Activated CD4-positive, alpha-beta T cell treated with anti-CD3 and anti-CD28 coated beads for 1 hour (primary cell): ENCODE measurements at places on chromosomes 7 and 10.

DNA sequence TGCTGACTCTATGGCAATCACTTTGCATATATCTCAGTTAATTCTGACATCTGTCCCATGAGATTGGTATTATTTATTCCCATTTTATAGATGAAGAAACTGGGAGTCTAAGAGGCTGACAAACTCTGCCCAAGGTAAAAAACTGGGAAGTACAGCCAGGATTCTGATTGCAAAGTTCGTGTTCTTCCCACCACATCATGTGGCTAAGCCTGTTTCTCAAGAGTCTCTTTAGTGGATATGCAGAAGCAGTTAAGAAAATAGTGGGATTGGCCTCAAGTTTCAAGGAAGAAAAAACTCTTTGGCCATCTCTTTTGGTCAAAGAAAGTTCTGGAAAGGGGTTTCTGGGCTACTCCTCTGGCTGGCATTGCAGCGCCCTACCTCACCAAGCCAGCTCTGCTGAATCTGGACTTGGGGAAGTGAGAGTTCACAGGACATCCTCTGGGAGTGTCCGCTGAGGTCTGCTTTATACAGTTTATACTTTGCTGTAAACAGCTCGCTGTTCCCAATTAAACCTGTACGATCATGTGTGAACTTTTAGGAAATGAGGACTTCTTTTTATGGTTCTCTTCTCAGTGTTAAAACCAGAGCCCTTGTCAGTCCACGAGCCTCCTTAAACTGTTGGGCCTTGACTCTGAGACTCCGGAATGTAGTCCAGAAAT lies 12.2 kb upstream of the BMPR1A start:
- DNase-seq = no peak

- no peak for DNase-seq
Observed at GRCh38 chr10:88987243-88987725, 3.3 kb upstream of the FAS start.

DNA sequence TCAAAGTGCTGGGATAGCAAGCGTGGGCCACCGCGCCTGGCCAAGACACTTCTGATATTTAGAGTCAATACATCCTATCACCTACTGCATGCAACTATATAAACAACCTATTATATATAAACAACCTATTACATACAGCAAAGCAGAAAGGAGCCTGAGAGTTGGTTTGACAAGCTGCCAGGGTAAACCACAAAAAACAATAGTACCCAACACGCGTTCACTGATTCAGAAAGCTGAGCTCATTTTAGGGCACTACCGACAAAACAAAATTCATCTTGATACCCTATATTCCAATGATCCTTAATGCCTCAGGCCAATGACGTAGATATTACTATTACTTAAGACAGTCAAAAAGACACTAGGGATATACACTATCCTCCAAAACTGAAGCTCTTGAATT lies 16.2 kb downstream of the MALSU1 start:
- DNase-seq = no peak

GRCh38 chr10:130512936-130513335 lies 376.7 kb downstream of the GLRX3 start:
- DNase-seq = no peak

GRCh38 chr7:21357151-21358097 lies 70.5 kb upstream of the SP4 start:
- no peak for DNase-seq
